ENCODE measurements at places on chromosomes 12 and 14.

GRCh38 chr12:78963439-78964227 is 99.1 kb downstream of the SYT1 start:
- no peak for DNase-seq

DNA sequence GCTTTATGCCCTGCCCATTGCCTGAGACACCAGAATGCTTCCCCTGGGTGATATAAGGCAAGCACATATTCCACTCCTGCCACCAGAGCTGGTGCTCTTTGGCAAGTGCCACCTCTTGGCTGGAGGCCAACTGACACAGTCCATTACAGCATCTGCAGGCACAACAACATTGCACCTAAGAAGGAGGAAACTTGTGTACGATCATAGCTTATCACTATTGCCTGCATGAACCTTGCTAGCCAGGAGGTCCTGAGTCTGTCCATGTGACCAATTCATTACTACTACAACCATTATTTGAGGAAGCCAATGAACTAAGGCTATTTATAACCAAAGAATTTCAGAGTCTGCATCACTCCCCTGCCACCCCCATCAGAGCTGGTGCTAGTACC is 119.8 kb upstream of the SCAF11 start:
- DNase-seq = no peak

DNA sequence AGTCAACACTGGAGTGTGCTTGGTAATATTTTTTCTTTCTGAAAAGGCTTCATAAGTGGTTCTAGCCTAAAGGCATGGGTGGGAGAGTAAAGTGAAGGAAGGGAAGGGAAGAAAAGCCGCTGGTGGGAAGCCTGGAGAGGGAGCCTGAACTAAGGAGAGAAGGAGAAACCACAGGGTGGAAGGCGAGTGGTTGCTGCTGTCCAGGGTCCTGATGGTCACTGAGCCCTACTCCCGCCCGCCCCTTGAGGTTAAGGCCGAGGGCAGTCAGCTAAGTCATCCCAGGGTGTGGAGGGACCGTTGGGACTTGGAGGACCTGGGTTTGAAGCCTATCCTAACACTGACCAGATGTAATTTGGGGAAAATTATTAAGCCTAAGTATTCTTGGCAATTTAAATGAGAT is 189.1 kb downstream of the PIWIL1 start:
- DNase-seq = no peak

DNA sequence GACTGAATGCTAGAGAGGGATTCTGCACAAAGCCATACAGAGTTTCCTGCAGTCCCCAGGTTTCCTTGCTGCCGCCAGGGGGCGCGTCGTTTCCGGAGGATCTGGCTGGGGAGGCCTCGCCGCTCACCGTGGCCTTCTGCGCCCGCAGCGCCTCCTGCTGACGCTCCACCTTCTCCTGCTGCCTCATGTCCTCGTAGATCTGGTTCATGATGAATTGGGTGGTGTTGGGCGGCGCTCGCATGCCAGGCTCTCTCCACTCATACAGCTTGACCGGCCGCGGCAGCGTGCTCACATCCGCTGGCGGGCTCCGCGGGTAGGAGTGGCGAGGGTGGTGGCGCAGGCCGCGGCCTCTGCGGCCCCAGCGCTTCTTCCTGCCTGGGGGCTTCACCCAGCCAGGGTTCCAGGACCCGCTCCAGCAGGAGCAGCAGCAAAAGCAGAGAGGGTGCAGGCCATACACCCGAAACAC is 987 bp downstream of the CCER1 start:
- DNase-seq = no peak

DNA sequence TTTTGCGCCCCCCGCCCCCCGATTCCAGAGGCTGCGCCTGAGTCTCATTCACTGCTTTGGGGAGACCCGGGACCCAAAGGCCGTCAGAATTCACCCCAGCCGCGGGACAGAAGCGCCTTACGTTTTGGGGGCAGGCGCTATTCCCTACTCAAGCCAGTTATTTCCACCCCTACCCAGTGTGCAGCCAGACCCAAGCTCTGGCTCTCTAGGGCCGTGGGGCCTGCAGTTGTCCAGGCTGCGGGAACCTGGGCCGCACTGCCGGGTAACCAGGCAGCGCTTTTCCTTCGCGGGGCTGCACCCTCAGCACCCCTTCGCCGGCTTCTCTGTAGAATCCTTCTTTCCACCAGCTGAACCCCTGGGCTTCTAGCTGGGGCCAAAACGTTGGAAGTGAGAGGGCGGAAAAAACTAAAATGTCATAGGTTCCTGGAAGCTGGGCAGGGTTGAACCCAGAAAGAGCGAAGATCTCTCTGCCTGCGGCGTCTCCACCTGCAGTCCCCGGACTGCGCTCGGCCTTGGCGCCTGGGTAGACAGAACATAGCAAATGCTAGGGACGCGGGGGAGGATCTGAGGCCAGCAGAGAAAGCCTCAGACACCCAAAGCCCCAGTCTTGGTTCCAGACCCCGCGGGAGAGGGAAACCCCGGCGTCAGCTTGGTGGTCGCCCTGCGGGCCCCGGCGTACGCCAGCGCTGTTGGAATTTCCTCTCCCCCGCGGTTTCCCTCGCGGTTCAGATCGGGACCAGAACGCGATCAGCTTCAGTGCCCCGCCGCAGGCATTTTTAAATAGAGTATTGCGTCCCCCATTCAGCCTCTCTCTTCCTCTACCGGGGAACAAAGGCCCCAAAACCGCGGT is 18.3 kb downstream of the TBX3 start:
- no peak for DNase-seq

GRCh38 chr14:61406675-61407074 is 85.3 kb downstream of the PRKCH start:
- DNase-seq = peak; percentile 23

- no peak for DNase-seq
Measured at GRCh38 chr12:106333756-106334155, 23.8 kb upstream of the POLR3B start.

DNA sequence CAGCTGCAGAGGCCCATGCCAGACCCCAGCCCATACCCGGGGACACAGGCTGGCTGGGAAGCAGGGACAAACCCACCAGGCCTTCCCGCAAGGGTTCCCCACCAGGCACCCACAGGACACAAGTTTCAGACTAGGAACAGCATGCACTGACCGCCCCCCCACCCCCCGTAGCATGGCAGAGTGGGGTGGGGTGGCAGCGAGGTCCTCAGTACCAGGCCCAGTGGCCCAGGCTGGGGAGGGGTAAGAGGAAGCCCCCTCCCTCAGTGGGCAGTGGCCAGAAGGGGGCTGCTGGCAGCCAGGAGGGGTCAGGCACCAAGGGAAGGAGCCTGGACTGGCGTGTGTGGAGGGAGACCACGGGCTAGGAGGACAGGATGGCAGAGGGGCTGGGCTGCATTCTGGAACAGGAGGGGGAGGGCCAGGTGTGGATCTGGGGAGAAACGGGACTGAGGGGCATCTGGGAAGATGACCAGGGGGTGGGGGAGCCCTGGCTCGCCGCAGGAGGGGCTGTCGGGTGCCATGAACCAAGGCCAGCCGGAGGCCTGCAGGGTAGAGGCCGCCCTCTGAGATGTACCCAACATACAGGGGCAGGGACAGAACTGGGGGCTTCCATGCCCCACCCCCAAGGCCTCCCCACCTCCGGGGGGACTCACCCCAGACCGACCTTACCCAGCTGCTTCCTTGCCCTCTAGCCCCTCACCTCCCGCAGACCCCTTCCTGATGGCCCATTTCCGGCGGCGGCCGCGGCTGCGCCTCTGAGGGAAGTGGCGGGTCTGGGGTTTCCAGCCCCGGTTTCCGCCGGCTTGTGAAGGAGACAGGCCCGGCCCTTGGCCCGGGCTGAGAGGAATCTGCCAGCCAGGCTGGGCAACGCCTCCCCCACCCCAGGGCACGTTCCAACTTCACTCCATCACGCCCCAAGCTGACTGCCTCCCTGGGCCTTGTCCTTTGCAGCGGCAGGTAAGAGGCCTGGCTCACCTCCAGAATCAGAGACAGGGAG is 5.6 kb upstream of the JAG2 start:
- peak; percentile 46 for DNase-seq

DNA sequence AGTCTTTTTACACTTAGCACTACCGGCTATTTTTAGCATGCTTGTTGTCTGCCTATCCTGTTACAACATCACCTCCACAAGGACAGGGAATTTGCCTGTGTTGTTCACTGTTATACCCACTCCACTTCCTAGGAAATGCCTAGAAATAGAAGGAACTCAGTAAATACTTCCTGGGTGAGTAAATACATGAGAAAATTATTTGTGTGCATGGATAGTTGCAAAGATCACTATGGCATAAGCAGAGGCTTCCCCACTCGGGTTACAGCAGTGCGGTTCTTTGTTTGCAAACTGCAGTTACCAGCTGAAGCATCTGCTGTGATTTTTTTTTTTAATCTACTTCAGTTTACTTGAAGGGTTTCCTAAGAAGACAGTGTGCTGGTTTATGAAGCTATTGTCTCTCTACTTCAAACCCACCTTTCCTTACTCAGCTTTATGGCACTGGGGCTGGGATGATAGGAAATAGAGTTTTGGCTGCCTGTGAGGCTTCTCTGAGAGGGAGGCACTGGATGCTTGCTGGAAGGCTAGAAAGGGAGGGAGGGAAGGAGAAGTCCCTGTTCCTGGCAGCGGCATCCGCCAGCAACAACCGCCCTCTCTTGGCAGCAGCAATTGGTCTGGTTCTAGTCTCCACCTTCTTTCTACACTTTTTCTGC is 29.0 kb downstream of the PDE6H start:
- no peak for DNase-seq

- no peak for DNase-seq
Measured at GRCh38 chr14:91092073-91092472, 21.8 kb upstream of the DGLUCY start.

- no peak for DNase-seq
Measured at GRCh38 chr12:2382370-2383155, 329.8 kb downstream of the CACNA1C start.

DNA sequence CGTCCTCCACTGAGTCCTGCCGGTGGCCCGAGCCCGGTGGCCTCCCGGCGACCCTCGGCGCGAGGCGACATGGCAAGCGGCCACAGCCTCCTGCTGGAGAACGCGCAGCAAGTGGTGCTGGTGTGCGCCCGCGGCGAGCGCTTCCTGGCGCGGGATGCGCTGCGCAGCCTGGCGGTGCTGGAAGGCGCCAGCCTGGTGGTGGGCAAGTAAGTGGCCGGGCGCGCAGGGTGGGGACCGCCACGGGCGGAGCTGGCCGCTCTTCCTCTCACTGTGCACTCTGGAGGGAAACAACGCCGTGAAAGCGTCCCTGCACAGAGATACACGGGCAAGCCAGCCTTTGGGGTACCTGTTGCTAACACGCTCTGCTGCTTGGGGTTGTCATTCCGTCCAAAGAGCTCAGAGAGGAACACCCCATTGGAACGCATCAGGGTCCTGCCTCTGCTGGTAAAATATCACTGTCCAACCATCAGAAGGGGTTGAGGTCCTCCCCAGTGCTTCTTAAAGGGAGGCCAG is at the start of gene AMDHD1:
TSS of gene AMDHD1 (plus strand) at position 2 of the 513 bp plus-strand sequence. CDS start at position 70, 68 bp downstream.
- peak; percentile 62 for DNase-seq

DNA sequence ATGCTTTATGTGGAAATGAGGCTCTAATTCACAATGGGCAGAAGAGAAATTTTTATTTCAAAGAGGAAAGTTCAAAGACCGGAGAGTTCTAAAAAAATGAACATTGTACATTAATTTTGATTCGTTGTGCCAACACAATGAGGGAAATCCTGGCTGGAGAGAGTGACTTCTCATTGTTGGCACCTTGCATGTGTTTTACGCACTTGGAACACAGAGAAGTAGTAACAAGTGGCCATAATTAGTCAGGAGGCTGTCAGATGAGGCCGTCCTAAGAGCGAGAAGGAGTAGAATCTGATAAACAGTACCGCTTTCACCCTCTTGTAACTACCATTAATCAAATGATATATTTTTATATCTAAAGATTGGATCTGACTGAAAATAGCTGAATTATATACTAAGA is 6.9 kb downstream of the LMO3 start:
- no peak for DNase-seq

DNA sequence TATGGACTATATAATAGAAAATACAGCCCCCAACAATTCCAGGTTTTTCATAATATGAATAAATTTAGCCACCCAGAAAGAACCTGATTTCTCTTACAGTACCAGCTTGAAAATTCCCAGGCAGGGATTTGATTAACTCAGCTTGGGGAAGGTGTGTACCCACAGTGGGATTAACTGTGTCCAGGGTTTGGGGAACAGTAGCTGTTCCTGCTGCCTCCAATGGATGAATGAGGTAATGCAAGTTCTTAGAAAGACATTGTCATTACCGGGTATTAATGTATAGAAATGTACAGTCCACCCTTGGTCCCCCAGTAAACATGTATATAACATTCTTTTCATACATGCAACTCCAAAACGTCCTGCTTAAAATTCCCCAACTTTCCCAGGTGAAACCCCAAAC is 115.6 kb downstream of the LRIG3 start:
- DNase-seq = no peak

- no peak for DNase-seq
Measured at GRCh38 chr12:108447168-108447832, 67.8 kb upstream of the FICD start.

GRCh38 chr12:108668063-108668462 is 34.4 kb upstream of the SELPLG start:
- DNase-seq = no peak

DNA sequence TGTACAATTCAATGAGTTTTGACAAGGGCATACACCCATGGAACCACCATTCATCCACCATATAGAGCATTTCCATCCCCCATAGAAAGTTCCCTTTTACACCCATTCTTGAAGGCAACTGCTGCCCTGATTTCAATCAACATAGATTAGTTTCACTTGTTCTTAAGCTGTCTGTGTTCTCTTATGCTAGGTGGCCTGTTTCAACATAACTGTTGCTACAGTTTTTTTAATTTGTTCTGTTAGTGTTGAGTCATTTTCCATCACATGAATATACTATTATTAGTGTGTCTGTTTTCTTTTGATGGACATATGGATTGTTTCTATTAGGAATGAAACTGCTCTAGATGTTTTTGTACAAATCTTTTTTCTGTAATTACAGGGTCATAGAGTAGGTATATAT is 123.4 kb downstream of the PTPRQ start:
- no peak for DNase-seq

DNA sequence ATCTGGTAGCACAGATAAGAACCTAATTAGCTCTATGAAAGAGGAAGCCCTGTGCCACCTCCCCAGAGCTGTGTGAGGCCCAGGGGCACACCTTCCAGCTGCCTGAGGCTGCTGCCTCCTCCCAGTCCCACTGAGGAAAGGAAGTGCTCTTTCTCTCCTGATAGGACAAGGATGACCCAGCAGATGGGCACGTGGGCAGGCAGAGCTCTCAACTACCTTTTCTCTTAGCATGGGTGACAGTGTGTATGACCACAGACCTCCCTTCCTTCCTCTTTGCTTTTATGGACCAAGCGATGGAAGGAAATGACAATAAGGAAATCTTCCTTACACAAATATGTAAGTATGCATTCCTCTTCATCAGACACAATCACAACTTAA is 127.6 kb upstream of the AMIGO2 start:
- peak; percentile 38 for DNase-seq

All from stimulated activated CD4-positive, alpha-beta T cell treated with anti-CD3 and anti-CD28 coated beads, Interleukin-2, amount 100 ng/mL, for 24 hours (primary cell).